Activated B cell treated with CpG ODN at 0.5 μM for 24 hours (primary cell): ENCODE measurements at places on chromosomes 2 and 18.

- DNase-seq, result no peak
These were observed 116.2 kb downstream of the ADCYAP1 start for GRCh38 chr18:1020731-1021344.

- DNase-seq, result no peak
These were observed 32.2 kb upstream of the SPOPL start for GRCh38 chr2:138469411-138469810.

DNA sequence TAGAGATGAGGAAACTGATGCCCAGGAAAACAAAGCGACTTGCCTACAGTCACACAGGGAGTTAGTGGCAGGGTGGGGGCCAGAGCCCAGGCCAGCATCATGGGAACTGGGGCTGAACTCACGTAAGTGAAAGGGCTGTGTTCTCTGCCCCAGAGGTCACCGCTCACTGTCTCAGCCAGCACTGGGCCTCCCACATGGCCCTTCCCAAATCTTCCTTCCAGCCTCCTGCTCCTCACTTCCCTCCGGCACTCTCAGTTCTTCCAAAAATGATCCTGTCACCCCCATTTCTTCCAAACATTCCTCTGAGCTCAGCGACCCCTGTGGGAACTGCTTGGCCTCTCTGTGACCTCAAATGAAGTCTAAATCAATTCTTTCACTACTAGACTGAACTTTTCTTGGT lies 90.5 kb upstream of the TMEM247 start:
- no peak for DNase-seq

- DNase-seq, result no peak
These were observed 998 bp downstream of the RNF149 start for GRCh38 chr2:101307503-101307902.

GRCh38 chr2:3198119-3198518 lies 179.5 kb downstream of the EIPR1 start:
- DNase-seq, result no peak

DNA sequence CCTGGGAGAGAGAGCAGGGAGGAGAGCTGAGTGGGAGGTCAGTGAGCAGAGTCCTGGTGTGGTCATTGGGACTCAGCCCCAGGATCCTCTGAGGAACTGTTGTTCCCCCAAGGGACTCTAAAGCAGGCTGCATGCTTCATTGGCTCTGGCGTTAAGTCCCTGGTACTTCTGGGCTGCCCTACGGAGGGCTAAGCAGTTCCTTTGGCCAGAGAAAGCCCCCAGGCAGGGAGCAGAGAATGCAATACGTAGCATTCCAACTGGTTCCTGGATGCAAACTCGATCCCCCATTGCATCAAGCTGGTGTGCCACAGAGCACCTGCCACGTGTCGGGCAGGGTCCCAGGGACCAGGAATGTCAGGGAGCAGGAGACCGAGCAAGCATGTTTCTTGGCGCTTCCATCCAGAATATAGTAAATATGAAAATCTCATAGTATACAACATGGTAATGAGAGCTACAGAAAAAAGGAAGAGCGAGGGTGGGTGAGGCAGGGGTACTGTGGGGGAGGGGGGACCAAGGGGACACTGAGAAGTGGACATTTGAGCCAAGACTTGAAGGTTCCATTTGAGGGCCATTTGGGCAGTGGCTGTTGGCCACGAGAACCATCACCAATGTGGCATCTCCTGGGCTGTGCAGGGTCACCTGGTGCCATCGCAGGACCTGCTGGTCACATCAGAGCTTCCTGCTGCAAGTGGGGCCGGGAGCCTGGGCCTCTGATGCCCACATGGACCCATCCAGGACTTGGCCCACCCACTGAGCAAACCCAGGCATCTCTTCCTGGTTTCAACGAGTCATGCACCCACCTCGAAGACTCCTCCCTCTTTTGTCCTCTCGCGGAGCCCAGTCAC lies 160.4 kb downstream of the ASB1 start:
- DNase-seq, result no peak

GRCh38 chr2:52879561-52879960 lies 888.0 kb upstream of the CHAC2 start:
- no peak for DNase-seq

DNA sequence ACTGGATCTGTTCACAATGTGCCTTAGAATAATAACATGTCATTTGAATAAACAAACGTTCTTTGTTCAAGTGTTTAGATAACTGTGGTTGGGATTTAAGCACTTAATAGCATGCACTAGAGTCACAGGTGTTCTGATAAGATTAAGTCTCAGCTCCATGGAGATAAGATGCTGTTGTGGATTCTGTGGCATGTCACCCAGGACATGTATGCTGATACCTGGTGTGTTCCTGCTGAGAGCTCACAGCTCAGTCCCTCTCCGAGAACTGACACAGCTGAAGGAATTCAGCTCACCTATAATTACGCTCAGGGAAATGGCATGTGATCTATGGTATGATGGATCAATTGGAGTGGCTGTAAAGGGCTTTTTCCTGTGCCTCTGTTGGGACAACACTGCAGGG lies 75.4 kb upstream of the ST6GAL2 start:
- DNase-seq, result no peak

DNA sequence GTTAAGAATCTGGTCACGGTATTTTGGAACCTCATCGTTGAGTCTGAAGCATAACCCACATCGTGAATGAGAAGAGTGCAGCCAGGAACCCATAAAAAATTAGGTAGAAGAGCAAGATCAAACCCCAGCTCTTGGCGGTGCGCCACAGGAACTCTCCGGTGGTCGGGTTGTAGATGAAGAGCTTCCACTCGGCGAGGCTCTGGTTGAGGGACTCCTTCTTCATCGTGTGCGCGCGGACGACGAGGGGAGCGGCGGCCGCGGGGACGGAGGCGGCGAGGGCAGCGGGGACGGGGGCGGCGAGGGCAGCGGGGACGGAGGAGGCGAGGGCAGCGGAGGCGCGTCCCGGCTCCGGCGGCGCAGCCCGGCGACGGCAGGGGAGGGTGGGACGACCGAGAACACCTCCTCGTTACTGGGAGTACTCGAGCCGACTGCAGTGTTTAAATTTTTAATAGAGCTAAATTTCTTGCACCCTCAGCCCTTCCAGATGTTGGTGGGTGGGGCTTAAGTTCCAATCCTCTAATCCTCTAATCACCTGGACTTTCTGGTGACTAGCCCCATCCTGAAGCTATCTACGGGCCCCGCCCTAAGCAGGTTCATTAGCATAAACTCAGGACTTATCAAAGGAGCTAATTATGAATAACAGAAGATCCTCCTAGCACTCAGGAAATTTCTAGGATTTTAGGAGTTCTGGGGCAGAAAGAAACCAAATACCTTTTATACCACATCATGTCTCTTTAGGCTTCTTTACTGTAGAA lies 20.4 kb upstream of the PAPOLG start:
- no peak for DNase-seq

GRCh38 chr2:176960736-176961520 lies 251.7 kb upstream of the HNRNPA3 start:
- DNase-seq, result no peak

DNA sequence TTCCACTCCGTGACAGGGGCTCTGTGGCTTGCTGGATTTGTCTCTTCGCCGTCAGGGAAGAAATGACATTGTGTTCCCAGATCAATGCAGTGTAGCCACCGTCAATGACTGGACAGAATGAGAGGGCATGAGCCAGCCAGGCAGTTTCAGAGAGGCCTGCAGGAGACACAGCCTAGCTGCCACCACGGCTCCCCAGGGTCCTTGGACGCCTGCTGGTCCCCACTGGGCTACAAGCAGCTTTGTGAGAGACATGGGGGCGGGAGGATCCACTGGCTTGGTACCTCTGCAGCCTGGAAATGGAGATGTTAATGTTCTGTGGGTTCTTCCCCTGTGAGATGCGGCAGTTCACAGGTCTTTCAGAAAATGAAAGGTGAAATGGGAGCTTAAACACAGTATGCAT lies 12.1 kb upstream of the AMER3 start:
- DNase-seq, result no peak

GRCh38 chr2:15776629-15776919 lies 163.8 kb upstream of the MYCN start:
- no peak for DNase-seq

- DNase-seq, result no peak
These were observed 123.3 kb upstream of the RND3 start for GRCh38 chr2:150610670-150611279.

GRCh38 chr2:143525402-143525860 lies 396.2 kb downstream of the ARHGAP15 start:
- DNase-seq, result no peak

DNA sequence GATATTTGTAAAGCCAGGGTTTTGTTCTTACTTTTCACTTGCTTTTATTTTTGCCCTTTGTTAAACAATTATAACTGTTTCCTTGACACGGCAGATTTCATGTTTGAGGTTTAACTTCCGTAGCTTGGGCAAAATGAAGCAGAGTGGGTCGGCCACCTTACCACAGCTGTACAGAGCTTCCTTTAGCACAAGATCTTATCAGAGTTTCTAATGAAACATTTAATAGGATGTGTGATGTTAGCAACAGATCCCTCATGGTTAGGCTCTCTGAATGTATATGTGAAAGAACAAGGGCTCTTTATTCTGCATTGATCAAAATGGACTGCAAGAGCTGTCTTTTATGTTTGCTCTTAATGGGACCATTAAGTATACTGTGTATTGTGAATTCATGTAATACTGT lies 22.3 kb downstream of the RNF125 start:
- no peak for DNase-seq

GRCh38 chr2:226354434-226354833 lies 445.2 kb downstream of the IRS1 start:
- no peak for DNase-seq

DNA sequence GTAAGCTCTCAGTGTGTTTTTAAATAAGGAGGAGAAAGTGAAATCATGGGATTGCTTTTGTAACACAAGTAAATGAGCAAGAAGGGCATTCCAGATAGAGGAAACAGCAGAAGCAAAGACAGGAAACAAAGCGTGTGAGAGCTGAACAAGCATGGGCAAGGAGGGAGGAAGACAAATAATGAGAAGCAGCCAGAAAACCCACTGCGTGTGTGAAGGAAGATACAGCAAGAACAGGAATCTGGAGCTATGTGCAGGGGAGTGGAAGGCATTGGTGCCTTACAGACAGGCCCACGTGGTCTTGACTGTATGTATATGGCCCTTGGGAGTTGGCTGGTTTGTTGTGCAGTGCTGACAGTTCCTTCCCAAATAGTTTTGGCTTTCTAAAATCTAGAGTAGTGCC lies 88.6 kb downstream of the AAK1 start:
- DNase-seq, result no peak

DNA sequence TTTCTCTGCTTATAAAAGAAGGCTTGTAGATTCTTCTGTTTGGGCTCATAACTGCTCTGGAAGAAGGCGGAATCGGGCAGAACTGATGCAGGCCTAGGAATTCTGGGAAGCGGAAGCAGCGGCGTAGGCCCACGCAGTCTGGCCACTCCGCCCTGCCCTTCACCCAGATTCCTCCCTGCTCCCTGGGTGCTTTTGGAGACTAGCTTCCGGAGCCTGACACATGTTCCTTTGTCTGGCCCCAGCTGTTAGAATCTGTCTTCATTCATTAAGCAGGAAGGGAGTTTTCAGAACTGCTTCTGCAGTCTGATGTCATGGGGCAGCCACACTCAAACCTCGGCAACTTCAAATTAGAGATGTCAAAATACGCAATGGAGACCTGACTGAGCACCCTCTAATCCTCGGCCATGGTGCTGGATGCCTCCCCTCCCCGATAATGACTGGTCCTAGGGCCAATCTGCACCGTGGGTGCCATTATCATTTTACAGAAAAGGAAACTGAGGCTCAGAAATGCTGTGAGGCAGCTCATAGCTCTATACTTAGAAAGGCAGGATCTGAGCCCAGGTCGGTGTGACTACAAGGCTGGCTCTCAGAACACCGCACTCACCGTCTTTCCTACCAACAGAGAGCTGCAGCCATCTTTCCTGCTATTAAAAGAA lies 275.7 kb downstream of the MYCN start:
- no peak for DNase-seq

DNA sequence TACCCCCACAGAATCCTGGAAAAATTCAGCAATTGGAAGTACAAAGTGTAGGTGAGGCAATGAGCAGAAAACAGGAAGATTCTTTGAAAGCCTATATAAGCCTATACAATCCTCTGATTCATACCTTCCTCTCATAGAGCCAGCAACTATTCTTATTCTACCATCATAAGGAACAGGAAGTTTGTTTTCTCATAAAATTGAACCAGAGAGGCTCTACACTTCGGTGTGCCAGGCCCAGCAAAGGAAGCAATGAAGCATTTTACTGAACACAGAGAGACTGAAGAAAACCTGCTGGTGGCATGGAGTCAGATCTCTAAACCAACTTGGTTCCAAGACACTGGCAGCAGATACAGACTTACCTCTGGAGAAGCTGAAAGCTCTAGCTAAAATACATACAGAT lies 18.7 kb downstream of the CASP8 start:
- DNase-seq, result no peak

DNA sequence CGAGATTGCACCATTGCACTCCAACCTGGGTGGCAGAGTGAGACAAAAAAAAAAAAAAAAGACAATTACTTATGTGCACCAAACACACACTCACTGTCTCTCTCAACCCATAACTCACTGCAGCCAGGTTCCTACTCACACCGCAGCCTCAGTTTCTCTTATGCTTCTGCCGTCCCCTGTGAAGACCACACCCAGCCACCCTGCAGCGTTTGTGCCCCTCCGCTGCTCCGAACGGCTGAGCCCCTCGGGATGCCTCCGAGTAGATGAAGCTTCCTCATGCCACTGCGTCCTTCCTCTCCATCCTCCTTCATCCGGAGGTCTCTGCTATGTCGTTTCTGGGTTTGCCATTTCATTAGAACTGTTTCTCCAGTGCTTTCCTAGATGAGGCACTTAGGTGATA lies 160.1 kb downstream of the TWIST2 start:
- no peak for DNase-seq

GRCh38 chr18:21509062-21509461 lies 91.4 kb downstream of the ESCO1 start:
- no peak for DNase-seq

DNA sequence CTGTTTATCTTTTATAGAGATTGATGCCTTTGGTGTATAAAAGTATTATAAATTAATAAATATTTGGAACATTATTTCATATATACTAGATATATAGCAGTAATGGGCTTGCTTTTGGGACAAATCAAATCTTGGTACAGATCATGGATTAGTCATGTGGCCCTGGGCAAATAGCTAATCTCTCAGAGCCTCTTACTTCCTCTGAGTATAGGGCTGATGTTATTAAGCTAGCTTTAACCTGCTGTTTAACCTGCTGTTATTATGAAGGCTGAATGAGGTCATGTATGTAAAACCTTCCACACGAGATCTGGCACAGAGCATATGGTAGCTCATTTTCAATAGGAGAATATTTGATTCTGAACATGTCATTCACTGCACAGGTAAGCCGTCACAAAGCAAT lies 5.7 kb downstream of the ITGB6 start:
- DNase-seq, result no peak
